ENCODE measurements at places on chromosomes 5 and 9.
A peak's percentile ranks its signal among the peaks of the same experiment; 100 is the strongest.

DNA sequence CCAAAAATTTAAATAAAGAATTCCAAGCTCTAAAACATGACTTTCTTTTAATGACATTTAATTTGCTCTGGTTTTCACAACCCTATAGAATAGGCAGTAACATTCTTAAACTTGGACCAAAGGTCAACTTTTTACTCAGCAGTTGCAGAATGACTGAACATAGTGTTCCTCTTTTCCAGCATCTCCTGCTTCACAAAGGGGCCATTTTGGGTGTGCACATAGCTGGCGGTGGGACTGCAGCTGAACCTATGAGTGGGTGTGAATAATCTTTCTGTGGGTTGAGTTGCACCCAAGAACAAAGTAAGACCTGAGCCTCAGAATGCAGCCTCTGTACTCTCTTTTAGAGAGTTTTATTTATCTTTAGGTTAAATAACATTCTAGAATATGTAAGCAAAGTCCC, 96.9 kb upstream of the HAPLN1 start:
- no peaks in the 10 kb centered on the region for H3K36me3 ChIP-seq
- no peak overlapping the region for H3K27ac ChIP-seq
- no peak overlapping the region for H3K4me3 ChIP-seq
- no peaks in the 10 kb centered on the region for H3K4me1 ChIP-seq

DNA sequence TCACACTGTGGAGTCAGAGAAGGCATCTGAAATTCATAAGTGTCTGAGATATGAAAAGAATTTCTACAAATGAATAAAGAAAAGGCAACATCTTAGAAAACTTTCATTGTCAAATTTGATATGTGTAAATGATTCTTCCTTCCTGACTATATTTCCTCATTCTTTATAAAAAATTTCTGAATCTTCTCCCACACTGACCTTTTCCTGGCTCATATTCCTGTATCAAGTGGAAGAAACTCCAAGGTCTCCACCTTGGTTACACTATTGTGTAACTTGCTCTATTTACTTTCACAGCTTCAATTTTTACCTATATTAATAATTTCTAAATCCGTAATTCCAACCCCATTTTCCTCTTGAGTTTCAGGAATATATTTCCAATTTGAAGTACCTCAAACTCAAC, 93.5 kb upstream of the FBXL7 start:
- H3K27me3 ChIP-seq: peaks cover 1% of the 10 kb centered on the region
- no peaks in the 10 kb centered on the region for H3K4me1 ChIP-seq
- no peak overlapping the region for H3K4me3 ChIP-seq
- H3K27ac ChIP-seq: no peak overlapping the region

DNA sequence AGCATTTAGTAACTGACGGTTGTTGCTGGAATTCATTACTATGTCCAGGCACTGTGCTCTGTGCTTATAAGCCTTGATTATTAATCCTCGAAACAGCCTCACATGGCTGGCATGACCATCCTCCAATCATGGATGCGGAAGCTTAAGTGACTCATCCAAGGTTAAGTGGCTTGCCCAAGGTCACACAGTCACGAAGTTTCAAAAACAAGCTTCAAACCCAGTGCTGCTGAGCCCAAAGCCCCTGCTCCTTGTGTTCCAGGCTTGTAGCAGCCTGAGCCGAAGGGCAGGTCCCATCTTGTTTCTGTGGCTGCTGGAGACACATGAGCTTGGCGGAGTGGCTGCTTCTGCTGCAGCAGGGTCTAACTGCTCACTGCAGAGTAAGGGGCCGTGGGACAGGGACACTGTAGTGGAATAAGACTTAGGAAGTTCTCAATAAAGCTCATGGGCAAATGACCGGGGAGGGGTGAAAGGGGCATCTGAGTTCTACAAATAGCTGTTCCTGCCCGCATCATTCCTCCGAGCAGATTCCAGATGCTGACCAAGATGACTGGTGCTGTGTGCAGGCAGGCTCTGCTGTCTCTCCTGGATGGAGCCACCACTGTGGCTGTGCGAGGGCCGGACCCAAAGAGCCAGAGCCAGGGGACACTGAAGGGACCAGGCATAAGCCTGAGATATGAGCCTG, 32.4 kb downstream of the WHRN start:
- peaks cover 5% of the 10 kb centered on the region for H3K4me1 ChIP-seq
- H3K36me3 ChIP-seq: peaks cover 32% of the 10 kb centered on the region
- H3K27ac ChIP-seq: peak overlapping the region; percentile 56
- H3K4me3 ChIP-seq: no peak overlapping the region
- no peaks in the 10 kb centered on the region for H3K27me3 ChIP-seq

DNA sequence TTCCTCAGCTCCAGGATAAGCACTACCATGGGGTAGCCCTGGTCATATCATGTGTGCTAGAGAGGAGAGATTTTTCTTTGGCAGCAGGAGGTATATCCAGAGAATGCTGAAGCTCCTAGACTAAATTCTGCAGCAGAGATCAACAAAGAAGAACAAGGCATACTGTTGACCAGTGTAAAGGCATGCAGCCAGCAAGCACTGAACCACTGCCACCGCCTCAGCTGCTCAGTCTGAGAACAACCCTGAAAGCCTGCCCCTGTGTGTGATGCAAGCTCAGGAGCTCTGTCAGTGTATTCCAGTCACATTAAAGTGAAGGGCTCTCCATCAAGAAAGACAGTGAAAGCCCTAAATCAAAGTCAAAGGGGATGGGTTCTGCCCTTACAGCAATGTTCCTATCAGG, 439.5 kb upstream of the CD180 start:
- H3K4me1 ChIP-seq: peaks cover 12% of the 10 kb centered on the region
- no peaks in the 10 kb centered on the region for H3K27me3 ChIP-seq
- no peak overlapping the region for H3K27ac ChIP-seq
- H3K4me3 ChIP-seq: no peak overlapping the region

- H3K27ac ChIP-seq: no peak overlapping the region
- peaks cover 69% of the 10 kb centered on the region for H3K27me3 ChIP-seq
- H3K4me3 ChIP-seq: no peak overlapping the region
- peaks cover 4% of the 10 kb centered on the region for H3K4me1 ChIP-seq
These were observed 560 bp downstream of the DOCK2 start for GRCh38 chr5:169637549-169638121.

- DNase-seq: no peak
- no peaks in the 10 kb centered on the region for H3K27me3 ChIP-seq
- no peak overlapping the region for H3K27ac ChIP-seq
- H3K4me3 ChIP-seq: no peak overlapping the region
- peaks cover 1% of the 10 kb centered on the region for H3K36me3 ChIP-seq
These were observed 28.8 kb upstream of the SCAMP1 start for GRCh38 chr5:78331523-78332080.

DNA sequence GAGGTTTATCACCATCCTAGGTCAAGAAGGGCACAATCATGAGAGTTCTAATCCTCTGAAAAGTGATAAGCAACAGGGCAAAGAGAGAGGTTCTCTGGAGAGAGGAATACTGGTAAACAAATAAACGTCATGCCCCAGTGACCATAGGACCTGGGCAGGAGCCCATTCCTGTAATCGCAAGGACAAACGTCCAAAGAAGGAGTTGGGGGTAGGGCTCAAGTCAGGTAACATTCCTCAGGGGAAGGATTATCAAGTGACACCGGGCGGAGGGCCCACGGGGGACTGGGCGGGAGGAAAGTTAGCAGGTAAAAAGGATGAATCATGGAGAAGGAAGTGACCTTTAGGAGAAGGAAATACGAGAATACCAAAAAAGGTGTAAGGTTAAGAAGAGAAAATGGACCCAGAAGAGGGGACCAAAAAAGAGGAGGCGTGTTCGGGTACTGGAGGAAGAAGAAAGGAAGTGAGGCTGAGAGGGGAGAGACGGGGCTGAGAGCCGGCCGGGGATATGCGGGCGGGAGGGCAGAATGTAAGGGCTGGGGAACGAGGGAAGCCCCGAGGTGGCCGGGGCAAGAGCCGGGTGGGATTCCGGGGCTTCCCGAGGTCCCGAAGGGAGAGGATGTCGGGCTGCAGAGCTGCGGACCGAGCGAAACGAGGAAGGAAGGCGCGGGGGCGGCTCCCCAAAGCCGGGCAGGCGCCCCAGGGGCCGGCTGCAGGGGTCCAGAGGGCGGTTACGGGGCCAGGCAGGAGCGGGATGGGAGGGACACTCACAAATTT, 583 bp downstream of the DIAPH1 start:
- no peaks in the 10 kb centered on the region for H3K27me3 ChIP-seq
- H3K4me3 ChIP-seq: peak overlapping the region; percentile 89
- peak overlapping the region; percentile 92 for H3K27ac ChIP-seq
- H3K4me1 ChIP-seq: peaks cover 24% of the 10 kb centered on the region
- DNase-seq: no peak
- H3K36me3 ChIP-seq: peaks cover 9% of the 10 kb centered on the region

DNA sequence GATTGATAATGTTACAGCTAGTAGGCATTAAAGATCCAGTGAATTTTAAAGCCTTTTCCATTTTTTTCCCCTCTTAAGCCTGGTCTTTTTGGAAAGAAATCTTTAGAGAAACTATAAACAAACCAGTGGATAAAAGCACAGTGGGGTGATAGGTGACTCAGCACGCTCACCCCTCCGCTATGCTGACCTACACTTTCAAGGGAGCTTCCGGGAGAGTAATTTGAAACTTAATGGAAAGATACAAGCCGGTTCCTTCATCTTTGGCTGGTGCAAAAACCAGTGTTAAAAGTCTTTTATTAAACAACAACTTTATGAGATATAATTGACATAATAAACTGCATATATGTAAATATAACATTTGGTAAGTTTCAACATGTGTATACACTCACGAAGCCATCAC, 27.0 kb upstream of the ALDOB start:
- H3K4me1 ChIP-seq: no peaks in the 10 kb centered on the region
- no peaks in the 10 kb centered on the region for H3K36me3 ChIP-seq
- H3K27me3 ChIP-seq: peaks cover 5% of the 10 kb centered on the region
- H3K4me3 ChIP-seq: no peak overlapping the region
- no peak for DNase-seq

DNA sequence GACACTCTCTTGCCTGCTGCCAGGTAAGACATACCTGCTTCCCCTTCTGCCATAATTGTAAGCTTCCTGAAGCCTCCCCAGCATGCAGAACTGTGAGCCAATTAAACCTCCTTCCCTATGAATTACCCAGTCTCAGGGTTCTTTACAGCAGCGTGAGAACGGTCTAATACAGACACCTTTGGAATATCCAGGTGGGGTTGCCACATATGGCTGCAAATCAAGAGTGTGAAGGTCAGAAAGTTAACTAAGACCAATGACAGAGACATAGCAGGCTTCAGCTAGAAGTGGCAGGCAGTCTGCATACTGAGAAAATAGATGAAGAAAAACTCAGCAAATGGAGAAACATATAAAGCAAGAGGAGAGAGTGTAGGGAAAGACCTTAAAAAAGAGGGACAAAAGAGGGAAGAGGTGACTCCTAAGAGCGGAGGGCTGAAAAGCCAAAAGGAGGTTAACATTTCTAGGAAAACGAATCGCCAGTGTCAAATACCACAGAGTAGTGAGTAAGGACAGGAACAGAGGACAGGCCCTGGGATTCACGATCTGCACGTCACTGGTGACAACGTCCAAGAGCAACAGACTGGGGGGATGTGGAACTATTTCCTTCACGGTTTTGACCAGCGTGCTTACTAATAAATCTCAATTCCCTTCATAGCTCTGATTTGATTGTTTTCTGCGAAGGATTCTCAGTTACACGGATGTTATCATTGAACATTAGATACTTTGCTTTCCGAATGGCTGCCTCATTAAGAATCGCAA, 1.7 kb upstream of the ACO1 start:
- H3K4me1 ChIP-seq: peaks cover 9% of the 10 kb centered on the region
- H3K27ac ChIP-seq: no peak overlapping the region

DNA sequence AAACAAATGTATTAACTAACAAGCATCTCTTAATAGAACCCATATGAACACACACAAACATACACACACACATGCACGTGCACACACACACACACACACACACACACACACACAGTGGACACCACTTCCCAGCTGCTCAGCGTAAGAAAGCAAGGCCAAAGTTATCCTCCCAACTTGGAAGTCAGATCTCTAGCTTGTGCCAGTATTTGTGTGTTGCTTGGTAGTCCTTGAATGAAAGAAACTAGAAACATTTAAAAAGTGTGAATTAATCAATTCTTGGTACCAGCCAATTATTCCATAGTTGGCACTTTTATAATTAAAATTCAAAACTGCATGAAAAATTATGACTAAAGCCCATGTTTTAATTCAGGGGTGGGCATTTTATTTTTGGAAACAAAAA, 178.1 kb downstream of the TMEM161B start:
- no peaks in the 10 kb centered on the region for H3K4me1 ChIP-seq
- H3K36me3 ChIP-seq: no peaks in the 10 kb centered on the region
- no peak overlapping the region for H3K4me3 ChIP-seq
- DNase-seq: no peak

All from mesothelial cell of epicardium (in vitro differentiated cells).